ENCODE measurements at places on chromosomes 7 and 10. TPM values are rescaled to one million over a fixed set of nuclear protein-coding genes. Genes with fewer than 3 reads are reported as not detected.
A peak's percentile ranks its signal among the peaks of the same experiment; 100 is the strongest.

GRCh38 chr10:96073722-96074121 lies 30.3 kb downstream of the CCNJ start:
- DNase-seq = peak; percentile 48

DNA sequence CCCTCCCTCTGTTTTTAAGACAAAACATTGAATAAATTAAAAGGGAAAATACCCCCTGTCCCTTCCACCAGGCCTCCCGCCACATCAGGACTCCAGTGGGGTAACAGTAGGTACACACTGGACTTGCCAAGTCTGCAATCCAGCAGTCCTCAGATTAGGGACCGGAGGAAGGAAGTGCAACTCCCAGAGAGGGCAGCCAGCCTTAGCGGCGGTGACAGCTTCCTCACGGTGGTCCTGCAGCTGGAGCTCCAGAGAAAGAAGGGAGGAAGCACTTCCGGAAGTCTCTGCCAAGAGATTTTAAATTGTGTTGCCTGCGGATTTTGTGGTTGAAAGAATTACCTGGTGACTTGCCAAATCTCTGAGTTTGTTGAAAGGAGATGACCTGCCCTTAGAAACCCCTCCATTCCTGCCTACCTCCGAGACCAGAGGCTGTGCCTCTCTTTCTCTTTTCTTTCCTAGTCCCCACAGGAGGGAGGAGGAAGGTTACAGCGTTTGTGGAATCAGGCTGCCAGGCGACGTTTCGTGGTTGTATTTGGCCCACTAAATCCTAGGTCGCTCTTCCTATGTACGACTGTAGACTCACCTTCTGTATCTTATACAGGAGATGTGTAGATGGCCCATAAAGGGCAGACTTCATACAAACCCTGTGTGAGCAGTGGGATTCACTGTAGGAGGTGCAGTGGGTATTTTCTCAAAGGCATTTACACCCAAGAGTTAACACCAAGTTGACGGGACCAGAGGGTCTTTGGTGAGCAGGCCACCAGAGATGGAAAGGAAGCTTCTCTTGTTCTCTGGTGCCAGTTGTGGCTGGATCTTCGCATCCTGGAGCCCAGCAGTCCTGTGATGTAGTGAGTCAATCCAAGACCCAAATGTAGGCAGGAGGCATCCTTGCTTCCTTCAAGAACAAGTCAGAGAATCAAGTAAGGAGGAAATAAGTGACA lies 77.9 kb downstream of the INSIG1 start:
- no peak for DNase-seq

Gene NEUROG3
- not detected for total RNA-seq

DNA sequence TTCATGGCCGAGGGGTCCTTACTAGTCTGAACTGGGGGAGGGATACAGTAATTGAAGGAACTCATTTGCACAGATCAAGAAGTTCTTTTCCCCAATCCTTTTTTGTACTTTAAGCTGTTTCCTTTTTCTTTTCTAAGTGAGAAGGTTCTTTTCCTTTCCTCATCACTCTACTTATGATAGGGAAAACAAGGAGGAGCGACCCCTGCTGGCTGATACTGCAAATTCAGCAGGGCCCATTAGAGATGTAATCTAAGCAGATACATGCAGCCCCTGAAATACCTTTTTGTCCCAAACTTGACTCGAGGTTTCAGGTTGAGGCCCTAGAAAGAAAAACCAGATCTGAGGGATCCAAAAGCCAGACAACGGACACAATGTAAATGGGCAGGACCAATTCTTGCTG lies 305.5 kb downstream of the DNAJB9 start:
- no peak for DNase-seq

Gene PRSS1
- not detected for total RNA-seq

DNA sequence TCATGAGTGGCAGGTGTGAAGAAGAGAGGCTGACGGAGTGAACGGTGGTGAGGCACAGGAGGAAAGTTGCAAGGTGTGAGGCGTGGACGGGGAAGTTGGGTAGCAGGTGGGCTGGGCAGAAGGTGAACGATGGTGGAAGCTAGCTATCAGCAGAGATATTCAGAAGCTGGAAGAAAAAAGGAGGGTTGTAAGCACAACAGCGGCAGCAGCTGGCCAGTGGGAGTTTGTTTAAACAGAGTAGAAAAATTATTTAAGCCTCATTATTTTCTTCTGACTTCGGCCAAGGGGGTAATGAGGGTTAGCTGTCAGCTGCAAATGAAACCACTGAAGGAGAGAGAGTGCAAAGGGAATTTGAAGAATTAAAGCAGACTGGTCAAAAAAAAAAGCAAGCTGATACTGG lies 62.1 kb upstream of the PRKAR2B start:
- no peak for DNase-seq
